Lung microvascular endothelial cell (primary cell): ENCODE measurements at places on chromosomes 12 and 14. TPM values are rescaled to one million over a fixed set of nuclear protein-coding genes. Genes with fewer than 3 reads are reported as not detected.

DNA sequence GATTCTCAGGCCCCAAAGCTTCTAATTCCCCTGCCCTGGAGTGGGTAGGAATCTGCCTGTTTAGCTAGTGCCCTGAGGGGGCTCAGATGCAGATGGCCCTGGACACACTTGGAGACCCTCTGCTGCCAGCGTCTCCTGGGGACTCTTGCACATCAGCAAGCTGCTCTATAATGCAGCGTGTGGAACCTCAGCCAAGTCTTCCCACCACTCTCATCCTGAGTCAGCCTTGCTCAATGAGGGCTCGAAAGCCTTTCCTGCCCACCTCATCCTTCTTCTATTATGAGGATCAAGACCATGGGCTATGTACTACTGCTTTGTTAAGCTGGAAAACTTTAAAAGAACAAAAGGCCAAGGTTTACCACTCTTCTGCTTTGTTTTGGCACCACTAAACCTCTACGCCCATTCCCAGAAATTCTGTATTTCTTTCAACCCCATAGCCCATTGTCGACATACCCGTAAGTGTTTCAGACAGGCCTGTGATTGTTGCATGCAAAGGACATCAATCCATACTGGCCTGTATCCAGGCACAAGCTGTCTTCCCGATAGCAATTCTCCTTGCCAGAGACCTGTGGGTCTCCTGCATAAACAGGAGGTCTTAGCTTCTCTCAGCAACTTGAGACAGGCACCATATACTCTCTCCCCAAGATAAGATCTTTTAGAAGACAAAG, 246.9 kb downstream of the DPF3 start:
- no peak for DNase-seq

DNA sequence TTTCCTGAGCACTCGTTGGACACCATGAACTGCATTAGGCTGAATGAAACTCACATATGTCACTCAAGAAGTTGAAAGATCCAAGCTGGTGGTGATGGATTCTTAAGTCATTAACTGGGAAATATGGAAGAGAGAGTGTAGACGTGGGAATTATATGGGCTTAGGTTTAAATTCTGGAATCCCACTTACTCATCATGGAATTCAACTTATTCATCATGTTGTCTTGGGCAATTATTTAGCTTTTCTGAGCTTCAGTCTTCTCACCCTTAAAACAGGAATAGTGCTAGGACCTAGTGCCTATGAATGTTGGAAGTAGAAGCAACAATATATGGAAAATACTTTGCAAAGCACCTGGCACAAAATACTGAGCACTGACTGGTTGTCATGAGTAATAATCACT, 292.4 kb upstream of the TBX3 start:
- DNase-seq: no peak

- no peak for DNase-seq
These were observed 169.4 kb upstream of the CNTN1 start for GRCh38 chr12:40522837-40523236.

- peak; percentile 75 for DNase-seq
These were observed 11.9 kb downstream of the SCNN1A start for GRCh38 chr12:6363330-6364043.

- no peak for DNase-seq
These were observed 14.7 kb downstream of the PEBP1 start for GRCh38 chr12:118150625-118151024.

DNA sequence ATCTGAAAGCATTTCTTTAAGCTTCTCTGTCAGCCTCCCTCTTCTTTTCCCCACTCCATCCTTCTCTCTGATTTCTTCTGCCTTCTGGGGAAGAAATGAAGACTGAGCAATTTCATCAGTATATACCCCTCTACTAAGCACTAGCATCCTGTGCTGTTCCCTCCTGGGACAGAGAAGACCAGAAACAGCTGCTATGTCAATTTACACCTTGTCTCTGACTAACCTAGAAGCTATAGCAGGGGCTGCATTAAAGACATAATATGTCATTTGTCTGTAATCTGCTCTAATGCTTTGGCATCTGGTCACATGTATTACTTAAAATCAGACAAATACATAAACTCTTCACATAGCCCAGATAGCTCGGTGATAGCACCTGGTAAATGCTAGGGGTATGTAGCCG, 296.9 kb downstream of the PAWR start:
- no peak for DNase-seq

- no peak for DNase-seq
These were observed 581.2 kb downstream of the LRFN5 start for GRCh38 chr14:42187846-42188245.

E2F7 gene
- 2.8 and 7.0 TPM in 2 replicates for total RNA-seq

ATP5MC2 gene
- 129 and 141 TPM in 2 replicates for total RNA-seq

TPPP2 gene
- not detected in 2 replicates for total RNA-seq

NXPH4 gene
- under 0.01 TPM in 1 of 2 replicates, not detected in the other for total RNA-seq

TESPA1 gene
- not detected in 2 replicates for total RNA-seq

CMA1 gene
- total RNA-seq: not detected in 2 replicates

MIP gene
- under 0.01 and 0.40 TPM in 2 replicates for total RNA-seq
